Activated CD4-positive, alpha-beta T cell treated with anti-CD3 and anti-CD28 coated beads, Interleukin-2, Interleukin-6, amounts not matched to agents 100 ng/mL and 50 ng/mL, durations not matched to agents 16 hours and 8 hours (primary cell): ENCODE measurements at places on chromosomes 7 and 10.
A peak's percentile ranks its signal among the peaks of the same experiment; 100 is the strongest.

DNA sequence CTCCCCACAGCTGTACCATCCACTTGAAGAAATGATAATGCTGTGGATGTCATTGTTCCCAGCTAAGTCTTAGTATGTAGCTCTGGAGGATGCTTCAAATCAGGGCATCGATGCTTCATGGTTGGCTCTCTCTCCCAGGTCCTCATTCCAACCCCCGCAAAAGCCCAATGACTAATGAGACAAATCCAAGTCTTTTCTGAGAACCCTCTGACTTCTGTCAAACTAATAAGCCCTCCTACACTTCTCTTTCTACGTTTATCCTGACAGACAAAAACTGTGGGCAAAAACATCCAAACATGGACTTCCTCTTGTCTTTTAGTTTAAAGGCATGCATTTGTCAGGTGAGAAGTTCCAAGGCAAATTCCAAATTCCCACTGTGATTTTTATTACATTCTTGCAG is 260.4 kb upstream of the TAC1 start:
- DNase-seq, result no peak

GRCh38 chr10:37831495-37832333 is 25.7 kb downstream of the ZNF248 start:
- no peak for DNase-seq

GRCh38 chr10:2547606-2548005 is 519.7 kb upstream of the PFKP start:
- no peak for DNase-seq

DNA sequence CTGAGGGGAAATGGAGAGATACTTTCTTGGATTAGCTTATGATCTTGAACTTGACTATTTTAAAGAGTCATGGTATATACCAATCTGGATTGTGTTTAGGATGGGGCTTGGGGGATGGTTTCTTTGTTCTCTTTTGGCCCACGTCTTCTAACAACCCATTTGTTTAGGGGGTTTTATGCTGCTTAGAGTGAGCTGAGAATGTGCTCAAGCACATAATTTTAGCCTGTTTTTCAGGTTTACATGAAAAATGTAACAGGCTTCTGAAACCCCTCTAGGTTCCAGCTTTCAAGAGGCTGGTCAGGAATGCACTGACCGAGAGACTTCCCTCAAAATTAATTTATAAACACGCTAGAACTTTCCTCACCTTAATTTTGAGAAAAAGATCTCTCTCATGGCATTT is 94.3 kb downstream of the AUTS2 start:
- DNase-seq, result no peak

DNA sequence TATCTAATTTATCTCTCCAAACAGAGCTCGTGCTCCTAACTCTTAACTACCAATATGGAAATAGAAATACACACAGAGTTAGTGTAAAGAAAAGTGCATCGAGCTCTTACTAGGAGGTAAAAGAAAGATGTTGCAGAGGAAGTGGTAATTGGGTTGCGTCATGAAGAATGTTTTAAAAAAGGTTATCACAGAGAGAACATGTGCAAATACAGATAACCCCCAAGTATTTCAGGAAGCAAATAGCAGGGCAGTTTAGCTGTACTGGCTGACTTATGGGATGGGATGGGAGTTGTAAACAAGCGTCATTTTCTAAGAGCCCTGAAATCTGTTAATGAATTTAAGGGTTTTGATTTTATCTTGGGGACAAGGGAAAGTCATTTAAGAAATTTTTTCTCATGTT is 153.9 kb downstream of the AGMO start:
- DNase-seq, result no peak

DNA sequence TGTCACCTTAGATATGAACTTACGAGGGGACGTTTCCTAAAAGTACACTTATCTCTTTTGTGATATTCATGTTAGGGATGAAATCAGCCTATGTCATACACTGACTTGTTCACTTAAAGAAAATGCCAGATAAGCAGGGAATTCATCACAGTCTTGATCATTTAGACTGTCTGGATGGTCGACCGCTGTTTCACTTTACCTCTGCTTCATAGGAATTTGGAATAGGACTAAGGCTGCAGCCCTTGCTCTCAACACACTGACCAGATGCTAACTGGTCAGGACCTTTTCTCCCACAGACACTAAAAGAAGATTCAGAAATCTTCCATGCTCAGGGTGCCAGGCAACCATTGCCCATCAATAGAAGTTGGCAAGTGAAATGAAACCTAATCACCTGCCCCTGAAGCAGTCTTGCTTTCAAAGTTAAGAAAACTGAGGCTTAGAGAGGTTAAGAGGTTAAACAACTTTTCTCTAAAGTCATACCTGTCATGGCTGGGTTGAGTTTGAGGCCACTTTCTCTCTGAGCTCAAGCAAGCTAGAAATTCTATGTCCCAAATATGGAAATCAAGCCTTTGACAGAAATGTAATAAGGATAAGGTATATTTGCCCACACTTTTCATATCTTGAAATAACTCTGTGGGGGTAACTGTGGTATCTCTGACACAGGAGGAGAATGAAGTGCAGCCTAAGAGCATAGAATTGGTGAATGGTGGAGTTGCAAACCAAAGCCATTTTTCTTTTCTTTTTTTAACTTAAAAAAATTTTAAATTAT is 77.1 kb downstream of the MAP3K8 start:
- DNase-seq, result no peak

DNA sequence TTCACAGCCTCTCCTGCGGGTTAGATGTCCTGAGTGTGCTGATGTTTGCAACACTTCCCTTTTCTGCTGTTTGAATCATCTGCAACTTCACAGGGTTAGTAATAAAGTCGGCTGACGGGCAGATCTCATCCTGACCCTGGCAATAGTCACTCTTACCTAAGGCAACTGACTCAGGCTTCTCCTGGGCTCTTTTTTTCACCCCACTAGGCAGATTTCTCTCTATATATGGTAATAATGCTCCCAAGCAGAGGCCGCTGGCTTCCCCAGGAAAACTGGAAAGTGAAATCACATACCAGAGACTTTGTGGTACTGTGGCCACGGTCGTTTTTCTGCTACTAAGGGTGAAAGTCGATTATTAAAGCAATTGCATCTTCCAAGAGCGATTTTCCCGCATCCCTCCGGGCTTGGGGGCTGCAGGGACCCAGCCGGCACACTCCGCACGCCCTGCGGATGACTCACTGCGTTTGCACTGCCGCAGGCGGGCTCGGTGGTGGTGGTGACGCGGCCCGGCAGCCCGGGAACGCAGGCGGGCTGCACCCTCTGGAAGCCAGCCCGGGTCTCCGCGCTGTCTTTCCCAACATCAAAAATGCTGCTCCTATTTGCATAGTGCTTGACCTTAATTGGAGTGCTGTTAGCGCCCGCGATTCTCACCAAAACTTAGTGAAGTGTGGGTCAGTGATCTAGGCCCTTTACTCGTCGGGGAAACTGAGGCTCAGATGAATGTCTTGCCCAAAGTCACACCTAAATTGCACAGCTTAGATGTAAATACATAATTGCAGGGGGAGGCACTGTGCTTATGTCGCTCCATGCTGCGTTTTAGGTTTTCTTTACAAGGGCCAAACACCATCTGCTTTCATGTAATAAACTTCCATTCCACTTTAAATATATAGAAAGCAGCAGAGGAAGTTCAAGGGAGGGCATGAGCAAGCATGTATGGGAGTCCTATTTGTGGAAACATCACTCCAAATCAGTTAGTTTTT is 47.6 kb upstream of the ITGB1 start:
- peak; percentile 71 for DNase-seq

GRCh38 chr7:91512958-91513357 is 248.7 kb downstream of the FZD1 start:
- no peak for DNase-seq

GRCh38 chr7:42939457-42940240 is 7.5 kb downstream of the MRPL32 start:
- peak; percentile 35 for DNase-seq

DNA sequence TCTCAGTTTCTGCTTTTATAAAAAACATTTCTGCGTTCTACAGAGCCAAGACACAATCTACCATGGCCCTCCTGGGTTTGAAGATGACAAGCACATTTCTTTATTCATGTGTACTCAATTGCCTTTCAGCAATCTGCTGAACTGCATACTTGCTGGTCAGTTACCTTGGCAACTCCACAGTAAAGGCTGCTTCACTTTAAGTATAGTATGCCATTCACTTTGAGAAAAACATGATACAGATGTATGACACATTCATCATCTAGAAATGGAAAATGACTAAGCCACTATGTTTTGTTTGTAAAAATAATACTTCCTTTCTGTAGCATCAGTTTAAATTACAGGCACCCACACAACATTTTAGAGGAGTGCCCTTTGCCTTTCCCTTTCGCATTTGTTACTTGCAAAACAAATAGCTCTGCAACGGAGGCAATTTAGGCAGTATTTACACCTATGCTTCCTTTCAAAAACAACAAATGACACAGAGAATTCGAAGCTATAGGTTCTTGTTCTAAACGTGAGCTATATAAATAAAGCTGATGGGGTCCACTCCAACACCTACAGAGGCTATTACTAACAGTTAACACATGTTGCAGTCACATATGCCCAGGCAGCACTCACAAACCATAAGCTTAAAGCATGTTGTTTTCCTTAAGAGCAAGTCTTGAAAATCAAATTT is 23.5 kb downstream of the SGCE start:
- DNase-seq, result peak; percentile 29

DNA sequence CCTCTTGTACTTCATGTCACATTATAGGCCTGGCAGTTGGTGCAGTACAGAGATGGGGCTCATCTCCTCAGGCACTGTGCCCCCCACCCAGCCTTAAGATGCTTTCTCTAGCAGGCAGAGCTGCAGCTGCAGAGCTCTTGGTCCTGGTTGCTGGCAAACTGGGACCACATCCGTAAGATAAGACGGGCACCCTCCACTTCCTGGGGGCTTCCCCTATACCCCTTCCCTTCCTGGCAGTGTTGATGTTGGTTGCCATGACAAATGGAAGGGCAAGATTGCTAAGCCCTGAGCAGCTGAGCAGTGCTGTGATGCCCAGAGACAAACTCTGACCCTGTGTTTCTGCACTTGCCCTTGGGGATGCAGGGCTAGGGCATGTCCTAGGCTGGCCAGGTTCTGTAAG is 103.4 kb upstream of the ANLN start:
- DNase-seq, result peak; percentile 88

GRCh38 chr7:105776068-105776790 is 100.2 kb downstream of the ATXN7L1 start:
- DNase-seq, result no peak

GRCh38 chr10:50896721-50897120 is 11.3 kb upstream of the A1CF start:
- DNase-seq, result no peak

DNA sequence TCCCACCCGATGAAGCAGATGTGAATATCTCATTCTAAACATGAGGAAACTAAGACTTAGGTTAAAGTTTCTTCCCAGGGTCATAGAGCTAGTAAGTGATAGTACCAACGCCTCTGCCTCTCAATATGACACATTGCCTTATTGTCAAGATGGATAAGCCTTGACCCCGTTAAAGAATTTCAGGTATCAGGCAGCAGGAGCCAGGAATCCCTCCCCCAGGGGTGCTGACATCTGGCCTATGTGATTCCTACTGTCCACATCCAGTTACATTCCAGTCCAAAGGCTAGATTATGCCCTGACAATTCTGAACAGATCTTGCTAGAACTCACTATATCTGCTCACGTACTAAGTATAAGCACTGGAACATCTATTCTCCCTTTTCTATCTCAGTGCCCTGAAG is 58.0 kb upstream of the ASAH2 start:
- DNase-seq, result no peak

DNA sequence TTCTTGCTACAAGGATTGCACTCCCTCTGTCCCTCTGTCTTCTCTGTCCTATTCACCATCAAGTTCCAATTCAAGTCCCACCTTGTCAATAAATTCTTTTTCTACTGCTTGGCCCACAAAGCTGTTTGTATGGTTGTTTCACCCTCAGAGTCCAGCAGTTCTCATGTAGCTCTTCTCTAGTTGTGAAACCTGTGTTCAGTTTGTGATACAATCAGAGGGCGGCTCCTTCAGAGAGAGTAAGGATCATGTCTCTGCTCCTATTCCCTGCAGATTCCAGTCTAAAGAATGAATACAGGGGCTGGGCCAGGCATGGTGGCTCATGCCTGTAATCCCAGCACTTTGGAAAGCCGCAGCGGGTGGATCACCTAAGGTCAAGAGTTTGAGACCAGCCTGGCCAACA is 126.6 kb upstream of the BET1 start:
- DNase-seq, result no peak

DNA sequence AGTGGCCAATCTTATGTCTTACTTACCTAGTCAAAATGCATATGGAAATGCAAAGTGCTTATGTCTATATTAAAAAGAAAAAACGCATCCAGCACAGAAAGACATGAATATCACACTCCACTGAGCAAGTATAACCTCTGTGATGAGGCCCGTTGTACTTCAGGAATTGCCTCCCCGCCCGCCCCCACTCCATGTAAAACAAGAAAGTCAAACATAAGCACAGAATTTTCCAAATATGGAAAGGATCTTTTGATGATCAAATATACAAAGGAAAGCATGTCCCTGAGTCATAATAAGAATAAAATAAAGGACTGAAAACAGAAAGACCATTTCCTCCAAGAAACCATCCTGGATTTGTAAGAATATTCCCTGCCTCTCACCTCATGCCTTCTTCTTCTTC is 229.1 kb downstream of the BAMBI start:
- no peak for DNase-seq

GRCh38 chr7:118305671-118306070 is 81.2 kb downstream of the ANKRD7 start:
- DNase-seq, result no peak

GRCh38 chr7:76327610-76328009 is 25.1 kb downstream of the HSPB1 start:
- DNase-seq, result no peak

GRCh38 chr10:108755646-108756045 is 1167.7 kb downstream of the XPNPEP1 start:
- no peak for DNase-seq

DNA sequence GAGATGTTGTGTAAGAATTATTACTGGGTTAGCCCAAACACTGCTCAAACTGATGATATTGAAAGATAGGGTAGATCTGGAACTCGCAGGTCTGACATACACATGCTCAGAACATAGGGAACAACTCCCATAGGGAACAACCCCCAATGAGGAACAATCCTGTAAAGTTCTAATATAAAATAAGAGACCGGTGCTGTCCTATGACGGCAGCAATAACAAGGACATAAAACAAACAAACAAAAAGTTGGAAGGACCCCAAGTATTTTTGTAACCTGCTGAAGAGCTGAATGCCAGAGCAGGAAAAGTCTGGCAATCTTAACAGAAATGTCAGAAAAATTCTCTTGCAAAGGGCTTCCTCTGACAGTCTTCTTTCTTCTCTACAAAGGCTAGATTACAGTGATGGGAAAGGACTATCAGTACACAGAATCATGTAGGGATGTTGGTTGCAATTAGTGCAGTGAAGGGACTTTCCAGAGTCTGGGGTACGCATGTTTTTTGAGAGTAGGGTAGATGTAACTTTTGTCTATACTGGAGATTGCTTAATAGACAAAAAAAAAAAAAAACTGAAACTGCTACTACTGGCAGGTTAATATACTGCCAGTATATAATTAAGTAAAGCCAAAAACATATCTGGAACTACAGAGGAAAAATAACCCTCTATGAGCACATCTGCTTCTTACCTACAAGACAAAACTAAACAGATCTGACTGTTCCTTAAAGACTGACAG is 35.5 kb downstream of the IDE start:
- no peak for DNase-seq

- no peak for DNase-seq
Measured at GRCh38 chr10:45454859-45455258, 80.8 kb downstream of the ALOX5 start.
